ENCODE measurements at places on chromosomes 11 and 22. TPM values are rescaled to one million over a fixed set of nuclear protein-coding genes. Genes with fewer than 3 reads are reported as not detected.
A peak's percentile ranks its signal among the peaks of the same experiment; 100 is the strongest.

The C11orf16 gene
- 1.5 TPM for total RNA-seq

DNA sequence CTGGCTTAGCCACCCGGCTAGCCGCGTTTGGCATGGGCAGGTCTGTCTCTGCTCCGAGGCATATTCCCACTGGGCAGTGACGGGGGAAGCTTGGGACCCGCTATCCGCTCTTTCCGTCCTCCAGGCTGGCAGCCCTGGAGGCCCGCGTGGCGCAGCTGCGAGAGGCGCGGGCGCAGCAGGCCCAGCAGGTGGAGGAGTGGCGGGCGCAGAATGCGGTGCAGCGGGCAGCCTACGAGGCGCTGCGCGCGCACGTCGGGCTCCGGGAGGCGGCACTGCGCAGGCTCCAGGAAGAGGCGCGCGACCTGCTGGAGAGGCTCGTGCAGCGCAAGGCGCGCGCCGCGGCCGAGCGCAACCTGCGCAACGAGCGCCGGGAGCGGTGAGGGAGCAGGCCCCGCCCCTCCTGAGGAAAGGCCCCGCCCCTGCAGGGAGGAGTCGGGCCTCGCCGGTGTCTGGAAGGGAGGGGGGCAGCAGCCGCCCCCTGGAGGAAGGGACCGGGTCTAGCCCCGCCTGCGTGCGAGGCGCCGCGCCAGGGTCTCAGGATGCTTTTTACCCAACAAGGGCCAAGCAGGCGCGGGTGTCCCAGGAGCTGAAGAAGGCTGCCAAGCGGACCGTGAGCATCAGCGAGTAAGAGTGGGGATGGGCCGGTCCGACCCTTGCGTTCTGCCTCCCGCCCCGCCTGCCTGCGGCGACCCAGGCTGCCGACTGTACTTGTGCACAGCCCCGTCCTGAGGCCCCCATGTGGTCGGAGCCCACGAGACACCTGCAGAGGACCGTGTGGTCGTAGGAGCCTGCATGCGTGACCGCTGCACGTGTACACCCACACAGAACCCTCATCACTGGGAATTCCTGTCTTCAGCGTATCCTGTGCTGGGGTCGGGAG lies 7.9 kb downstream of the ATG16L2 start:
- DNase-seq = peak; percentile 94

- no peak for DNase-seq
Measured at GRCh38 chr22:21861851-21862250, 5.6 kb downstream of the MAPK1 start.

The DRD2 gene
- total RNA-seq = not detected

DNA sequence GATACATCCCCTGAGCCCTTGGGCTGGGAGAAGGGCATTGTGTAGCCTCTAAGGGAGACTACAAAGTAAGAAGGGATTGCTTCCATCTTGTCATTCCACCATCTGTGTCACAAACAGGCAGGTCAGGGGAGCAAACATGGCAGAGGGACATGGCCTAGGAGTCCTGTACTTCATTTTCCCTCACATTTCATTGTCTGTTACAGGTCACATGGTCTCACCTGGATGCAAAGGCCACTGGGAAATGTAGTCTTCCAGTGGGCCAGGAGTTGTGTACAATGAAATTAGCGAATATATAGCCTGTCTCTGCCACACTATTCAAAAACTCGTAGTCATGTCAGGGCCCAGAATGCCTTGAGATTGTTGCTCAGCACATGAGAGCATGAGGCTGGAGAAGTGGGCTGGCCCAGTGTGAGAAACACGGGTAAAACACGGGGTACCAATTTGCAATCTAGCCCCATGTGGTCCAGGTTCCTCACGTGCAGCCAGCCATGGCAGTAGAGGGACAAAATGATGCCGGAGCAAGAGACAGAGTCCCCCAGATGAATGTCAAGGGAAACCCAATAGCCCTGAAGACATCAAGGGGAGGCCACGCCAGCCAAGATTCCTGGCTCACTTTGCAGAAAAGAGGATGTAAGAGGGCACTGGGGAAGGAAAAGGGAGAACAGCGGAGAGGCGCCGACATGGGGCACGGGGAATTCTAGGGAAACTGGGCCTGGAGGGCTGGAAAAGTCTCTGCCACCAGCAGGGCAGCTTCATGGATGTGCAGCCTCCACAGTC lies 47.7 kb upstream of the EMID1 start:
- no peak for DNase-seq

The ART1 gene
- not detected for total RNA-seq
